ENCODE measurements at places on chromosomes 4 and X.

DNA sequence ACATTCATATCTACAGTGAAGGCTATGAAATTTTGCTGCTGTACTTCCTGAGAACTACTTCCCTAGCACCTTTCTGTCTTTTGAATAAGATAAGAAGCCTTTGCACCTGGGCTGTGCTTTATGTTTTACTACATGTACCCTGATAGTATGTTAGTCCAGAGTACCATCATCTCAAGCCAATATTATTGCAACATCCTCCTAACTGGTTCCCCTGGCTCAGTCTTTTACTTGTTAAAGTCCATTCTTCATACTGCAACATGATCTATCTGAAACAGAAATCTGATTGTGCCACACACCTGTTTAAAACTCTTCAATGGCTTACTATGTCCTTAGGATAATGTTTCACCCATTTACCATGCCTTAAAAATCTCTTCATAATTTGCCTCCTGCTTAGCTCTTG lies 102.3 kb downstream of the AGTR2 start:
- DNase-seq: no peak

DNA sequence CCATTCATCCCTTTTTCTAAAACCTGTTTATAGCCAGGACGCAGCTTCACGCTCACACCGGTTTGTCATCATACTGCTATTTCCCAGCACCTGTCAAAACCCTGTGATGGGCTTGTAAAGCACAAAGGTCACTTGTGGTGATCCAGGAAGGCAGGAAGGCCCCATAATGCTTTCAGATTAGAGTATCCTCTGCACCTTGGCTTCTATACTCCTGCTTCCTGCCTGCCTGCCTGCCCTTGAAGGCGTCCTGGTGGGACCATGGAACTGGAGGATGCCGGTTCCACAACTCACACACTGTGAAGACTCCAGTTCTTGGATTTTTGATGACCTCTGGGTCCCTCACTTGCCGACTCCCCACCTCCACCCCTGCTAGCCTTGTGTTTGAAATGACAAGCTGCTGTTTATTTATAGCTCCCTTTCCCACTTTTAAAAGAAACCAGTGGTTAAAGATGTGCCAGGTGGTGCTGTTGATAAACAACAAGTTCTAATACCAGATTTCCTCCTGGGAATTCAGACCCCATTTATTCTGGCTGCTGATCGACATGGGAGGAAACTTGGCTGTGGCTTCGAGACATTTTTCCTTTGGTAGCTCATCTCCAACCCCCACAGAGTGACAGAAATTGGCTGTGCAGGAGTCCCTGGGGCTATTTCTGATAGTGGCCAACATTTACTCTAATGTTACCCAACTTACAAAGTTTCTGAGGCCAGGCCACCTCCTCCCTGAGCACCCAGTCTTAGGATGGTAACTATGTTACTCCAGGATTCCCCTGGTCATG lies 211.5 kb downstream of the KDR start:
- no peak for DNase-seq

GRCh38 chr4:138909587-138909986 lies 106.0 kb upstream of the NOCT start:
- DNase-seq: no peak

- no peak for DNase-seq
Measured at GRCh38 chr4:10092481-10093270, 23.9 kb downstream of the WDR1 start.

DNA sequence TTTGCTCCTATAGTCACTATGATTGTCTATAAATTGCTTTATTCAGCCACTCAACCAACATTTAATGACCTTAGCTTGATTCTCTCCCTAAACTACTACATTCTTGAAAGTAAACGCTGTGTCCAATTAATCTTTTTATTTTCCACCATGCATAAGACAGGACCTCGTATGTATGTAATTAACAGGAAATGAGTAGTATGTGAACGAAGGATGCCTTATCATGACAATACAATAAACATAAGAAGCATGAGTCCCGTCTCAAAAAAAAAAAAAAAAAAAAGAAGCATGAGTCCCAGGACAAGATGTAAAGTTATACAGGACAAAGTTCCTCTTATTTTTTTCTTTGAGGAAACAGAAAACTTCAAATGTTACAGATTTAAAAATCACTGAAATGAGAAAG lies 92.5 kb downstream of the PPP3CA start:
- DNase-seq: no peak

DNA sequence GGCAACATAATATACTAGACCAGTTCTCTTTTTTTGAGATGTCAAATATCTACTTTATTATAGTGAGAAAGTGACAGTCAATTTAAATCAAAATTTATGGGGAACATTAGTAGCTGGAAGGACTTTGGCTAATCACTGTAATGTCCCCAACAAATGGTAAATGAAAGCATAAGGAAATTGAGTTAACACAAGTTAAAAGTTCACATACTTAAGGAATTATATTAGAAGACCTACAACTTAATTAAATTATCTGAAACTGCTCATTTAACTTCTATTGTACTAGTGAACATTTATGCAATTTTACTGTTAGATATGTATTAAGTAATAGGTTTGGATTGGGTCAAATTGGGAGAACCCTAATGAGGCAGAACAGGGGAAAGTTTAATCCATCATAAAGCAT lies 160.3 kb upstream of the TENM3 start:
- no peak for DNase-seq

- DNase-seq: no peak
Measured at GRCh38 chr4:86338989-86339388, 20.9 kb downstream of the MAPK10 start.

- DNase-seq: no peak
Measured at GRCh38 chrX:81564851-81565250, 362.9 kb downstream of the SH3BGRL start.

DNA sequence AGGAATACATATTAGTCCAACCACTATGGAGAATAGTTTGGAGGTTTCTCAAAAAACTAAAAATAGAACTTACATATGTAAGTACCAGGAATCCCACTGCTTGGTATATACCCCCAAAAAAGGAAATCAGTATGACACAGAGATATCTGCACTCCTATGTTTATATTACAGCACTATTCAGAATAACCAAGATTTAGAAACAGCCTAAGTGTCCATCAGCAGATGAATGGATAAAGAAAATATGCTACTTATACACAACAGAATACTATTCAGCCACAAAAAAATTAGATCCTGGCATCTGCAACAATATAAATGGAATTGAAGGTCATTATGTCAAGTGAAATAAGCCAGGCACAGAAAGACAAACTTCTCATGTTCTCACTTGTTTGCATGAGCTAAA lies 27.5 kb upstream of the ABCG2 start:
- no peak for DNase-seq

DNA sequence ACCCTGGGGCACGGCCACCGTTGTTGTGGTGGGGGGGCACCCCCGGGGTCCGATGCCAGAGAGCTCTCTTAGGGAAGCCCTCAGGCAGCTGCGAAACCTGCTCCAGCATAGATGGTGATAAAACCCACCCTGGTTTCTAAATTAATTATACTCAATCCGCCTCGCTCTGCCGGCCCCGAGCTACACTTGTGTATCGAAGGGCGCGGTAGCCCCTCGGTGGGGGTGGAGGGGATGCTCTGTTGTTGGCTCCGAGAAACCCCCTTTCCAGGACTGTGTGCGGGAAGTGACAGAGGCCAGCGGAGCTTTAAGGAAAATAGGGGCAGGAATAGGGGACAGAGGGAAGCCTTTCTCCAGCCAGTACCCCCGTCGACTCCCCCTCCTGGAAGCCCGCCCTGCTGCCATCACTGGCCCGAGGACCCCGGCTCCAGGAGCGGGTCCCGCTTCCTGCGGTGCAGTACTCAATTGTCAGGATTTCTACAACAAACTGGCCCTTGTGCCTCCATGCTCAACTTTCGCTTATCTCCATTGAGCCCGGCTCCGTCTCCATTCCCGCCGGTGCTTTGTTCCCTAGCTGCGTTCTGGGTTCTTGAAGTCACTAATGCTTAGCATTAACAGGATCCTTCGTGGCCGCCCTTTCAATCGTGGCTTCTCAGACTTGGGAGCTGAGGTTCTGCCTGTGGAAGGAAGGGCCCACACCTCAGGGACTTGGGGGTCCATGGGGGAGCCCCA lies 408.2 kb downstream of the BCOR start:
- no peak for DNase-seq

DNA sequence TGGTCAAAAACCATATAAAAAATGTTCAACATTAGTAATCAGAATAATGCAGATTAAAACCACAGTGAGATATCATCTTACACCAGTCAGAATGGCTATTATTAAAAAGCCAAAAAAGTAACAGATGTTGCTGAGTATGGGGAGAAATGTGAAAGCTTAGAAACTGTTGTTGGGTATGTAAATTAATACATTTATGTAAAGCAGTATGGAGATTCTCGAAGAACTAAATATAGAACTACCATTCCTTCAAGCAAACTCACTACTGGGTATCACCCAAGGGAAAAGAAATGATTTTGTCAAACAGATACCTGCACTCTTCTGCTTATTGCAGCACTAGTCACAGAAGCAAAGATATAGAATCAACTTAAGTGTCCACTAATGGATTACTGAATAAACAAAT lies 576.4 kb upstream of the EPHA5 start:
- DNase-seq: no peak

DNA sequence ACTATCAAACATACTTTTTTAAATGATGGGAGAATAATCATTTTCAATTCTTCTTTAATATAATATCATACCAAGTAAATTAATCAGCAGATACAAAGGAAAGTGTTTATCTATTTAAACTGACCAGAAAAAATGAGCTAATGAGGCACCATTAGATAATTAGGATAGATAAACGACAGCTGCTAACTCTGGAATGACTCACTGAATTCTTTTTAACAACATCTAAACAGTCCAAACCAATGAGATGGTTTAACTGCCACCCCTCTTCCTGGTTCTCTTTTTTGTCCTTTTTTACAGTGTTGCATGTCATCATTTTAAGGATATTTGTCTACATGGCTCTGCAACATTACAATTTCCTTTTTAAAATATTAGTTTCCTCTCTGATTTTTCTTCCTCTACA lies 41.6 kb downstream of the UNC5C start:
- DNase-seq: no peak

GRCh38 chr4:185412412-185412811 lies 13.4 kb downstream of the UFSP2 start:
- DNase-seq: no peak

- DNase-seq: no peak
Measured at GRCh38 chr4:1786544-1787362, 6.3 kb upstream of the FGFR3 start.

GRCh38 chr4:165204462-165204830 lies 2.9 kb upstream of the KLHL2 start:
- DNase-seq: peak; percentile 67

- no peak for DNase-seq
Measured at GRCh38 chrX:146456058-146456457, 353.5 kb upstream of the CXorf51B start.

DNA sequence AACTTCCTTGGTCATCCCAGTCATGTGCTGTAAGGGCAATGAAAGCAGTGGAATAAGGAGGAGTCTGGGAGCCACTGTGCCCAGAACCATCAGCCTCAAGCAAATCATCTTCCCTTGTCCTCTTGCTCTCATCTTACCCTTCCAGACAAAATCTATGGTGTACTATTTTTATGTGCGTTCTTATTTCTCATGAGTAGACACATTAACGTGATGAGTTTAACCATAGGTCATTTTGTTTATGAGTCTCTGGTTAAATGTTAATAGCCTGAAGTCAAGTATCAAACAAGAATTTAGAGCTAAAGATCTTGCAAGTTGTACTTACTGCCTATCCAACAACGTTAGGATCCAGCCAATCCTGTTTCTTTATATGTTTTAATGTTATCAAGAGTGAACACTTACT lies 495.3 kb downstream of the SPRY1 start:
- no peak for DNase-seq

GRCh38 chrX:107673431-107673830 lies 45.1 kb downstream of the PRPS1 start:
- DNase-seq: no peak

GRCh38 chr4:4480205-4480604 lies 61.6 kb downstream of the STX18 start:
- DNase-seq: no peak

DNA sequence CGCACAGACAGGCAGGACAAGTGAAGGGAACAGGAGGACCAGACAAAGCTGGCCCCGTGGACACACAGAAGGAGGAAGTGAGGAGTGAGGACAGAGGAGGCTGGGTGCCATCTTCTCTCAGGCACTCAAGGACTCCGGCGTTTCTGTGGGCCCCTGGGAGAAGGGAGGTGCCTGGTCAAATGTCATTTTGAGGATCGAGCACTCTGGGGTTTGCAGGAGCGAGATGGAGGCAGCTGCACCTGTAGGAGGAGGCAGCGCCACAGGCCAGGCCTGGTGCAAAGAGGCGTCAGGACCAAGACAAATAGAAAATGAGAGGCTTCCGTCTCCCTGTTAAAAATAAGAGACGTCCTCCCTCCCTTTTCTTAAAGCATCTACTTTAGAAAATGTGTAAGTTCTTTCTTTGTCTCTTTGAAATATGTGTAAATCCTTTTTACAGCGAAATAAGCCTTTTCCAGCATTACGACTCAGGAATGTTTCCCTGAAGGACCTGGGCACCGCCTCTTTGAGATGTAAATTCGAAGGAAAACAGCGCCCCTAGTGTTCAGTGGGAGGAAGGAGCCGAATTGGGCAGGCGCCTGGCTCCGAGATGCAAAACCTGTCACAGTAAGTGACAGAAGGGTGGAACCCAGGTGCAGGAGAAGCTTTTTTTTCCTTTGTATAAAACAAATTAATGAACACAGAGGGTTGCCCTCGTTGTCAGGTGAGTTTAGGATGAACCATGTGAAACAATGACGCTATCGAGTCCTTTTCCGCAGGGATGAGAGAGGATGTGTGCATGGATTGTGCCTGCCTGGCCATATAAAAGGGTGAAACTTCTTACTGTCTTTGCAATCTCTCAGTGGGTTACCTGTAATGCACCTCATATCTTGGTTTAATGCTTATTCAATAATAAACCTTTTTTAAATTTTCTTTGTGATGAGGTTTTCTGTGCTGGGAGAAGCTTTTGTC lies 1.4 kb upstream of the C4orf50 start:
- peak; percentile 26 for DNase-seq

DNA sequence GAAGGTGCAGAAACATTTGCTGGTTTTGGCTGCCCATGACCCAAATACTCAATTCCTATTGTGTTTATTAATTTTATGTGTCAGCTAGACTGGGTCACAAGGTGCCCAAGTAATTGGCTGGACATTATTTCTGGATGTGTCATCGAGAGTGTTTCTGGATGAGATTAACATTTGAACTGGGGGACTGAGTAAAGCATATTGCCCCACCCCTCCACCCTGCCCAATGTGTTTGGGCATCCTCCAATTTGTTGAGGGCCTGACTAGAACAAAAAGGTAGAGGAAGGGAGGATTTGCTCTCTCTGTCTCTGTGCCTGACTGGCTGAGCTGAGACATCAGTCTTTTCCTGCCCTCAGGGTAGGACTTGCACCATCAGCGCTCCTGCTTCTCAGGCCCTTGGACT lies 29.7 kb upstream of the LCORL start:
- DNase-seq: no peak

- no peak for DNase-seq
Measured at GRCh38 chr4:183596067-183596757, 62.8 kb downstream of the RWDD4 start.

DNA sequence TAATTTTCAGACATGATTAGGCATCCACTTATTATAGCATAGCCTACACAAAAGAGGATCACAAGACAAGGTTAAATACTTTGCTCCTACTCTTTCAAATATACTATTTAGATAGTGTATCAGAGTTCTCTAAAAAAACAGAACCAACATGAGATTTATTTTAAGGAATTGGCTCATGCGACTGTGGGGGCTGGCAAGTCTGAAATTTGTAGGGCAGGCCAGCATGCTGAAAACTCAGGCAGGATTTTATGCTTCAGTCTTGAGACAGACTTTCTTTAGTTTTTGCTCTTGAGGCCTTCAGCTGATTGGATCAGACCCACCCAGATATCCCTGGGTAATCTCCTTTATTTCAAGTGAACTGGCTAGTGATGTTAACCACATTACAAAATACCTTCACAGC lies 169.5 kb downstream of the MAML3 start:
- DNase-seq: peak; percentile 54
